ENCODE measurements at places on chromosomes 13 and 19.

DNA sequence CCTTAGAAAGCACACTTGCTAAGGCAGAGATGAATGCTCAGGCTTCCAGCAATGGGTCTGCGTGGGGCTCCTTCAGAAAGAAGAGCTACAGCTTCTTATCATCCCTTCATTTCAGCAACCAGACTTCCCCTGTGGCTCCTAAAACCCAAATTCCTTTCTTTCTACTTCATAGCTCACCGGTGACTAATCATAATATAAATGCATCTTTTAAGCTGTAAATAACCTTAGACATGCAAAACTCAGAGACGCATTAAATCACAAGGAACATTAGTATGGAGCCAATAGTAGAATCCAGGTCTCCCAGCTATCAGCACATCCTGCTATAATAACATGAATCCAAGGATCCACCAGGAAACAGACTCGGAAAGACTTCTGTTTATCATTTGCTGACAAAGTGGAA, 375.6 kb downstream of the COG6 start:
- no peaks in the 10 kb centered on the region for H3K36me3 ChIP-seq
- H3K27me3 ChIP-seq = no peaks in the 10 kb centered on the region
- no peak overlapping the region for H3K4me3 ChIP-seq
- no peak overlapping the region for H3K27ac ChIP-seq

- peak; percentile 13 for DNase-seq
- H3K4me3 ChIP-seq = peak overlapping the region; percentile 44
- no peaks in the 10 kb centered on the region for H3K27me3 ChIP-seq
- peaks cover 4% of the 10 kb centered on the region for H3K36me3 ChIP-seq
- H3K27ac ChIP-seq = peak overlapping the region; percentile 91
Measured at GRCh38 chr19:47891923-47892666, 6.0 kb upstream of the SULT2A1 start.

DNA sequence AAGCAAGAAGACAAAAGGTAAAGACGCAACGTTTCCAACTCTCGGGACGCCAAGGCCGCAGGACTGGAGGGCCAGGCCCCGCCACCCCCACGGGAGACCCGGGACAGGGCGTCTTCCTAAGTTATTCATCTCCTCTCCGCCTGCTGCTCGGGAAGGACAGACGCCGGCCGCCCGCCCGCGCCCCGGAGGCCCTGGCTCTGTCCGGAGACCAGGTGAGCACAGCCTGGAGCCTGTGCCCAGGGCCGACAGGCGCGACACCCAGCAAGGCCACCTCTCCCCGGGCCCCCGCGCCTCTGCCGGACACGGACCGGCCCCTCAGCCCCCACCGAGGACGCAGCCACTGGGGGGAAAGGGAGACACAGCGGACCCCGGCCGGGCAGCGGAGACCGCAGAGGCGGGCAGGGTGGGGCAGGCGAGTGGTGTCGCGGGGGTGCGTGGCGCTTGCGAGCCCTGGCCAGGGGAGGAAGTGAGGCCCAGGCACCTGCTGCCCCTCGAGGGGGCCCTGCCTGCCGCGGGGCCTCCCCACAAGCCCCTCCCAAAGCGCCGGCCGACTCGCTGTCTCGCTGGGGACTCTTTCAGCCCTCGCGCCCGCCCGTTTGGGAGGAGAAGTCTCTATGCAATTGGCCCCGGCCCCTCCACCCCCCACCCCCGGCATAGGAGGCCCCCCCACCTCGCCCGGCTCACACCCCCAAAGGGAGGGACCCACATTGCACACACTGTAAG, 17.2 kb downstream of the SMIM24 start:
- DNase-seq = no peak
- no peak overlapping the region for H3K4me3 ChIP-seq
- peaks cover 4% of the 10 kb centered on the region for H3K36me3 ChIP-seq
- H3K4me1 ChIP-seq = peaks cover 3% of the 10 kb centered on the region

GRCh38 chr13:30577401-30577852, 40.3 kb upstream of the USPL1 start:
- no peaks in the 10 kb centered on the region for H3K27me3 ChIP-seq
- DNase-seq = no peak

GRCh38 chr19:14835011-14835410, at the start of the genes OR7A5 and OR7C1:
Gene OR7A5 (minus strand): TSS chr19:14835185. CDS start chr19:14828241, 6,944 bp downstream.
Gene OR7C1 (minus strand): TSS chr19:14835185. CDS start chr19:14800136, 35,049 bp downstream.
- H3K36me3 ChIP-seq = no peaks in the 10 kb centered on the region
- no peak within 1 kb of the TSS for H3K27ac ChIP-seq
- no peaks in the 10 kb centered on the region for H3K4me1 ChIP-seq

- no peak for DNase-seq
- H3K27me3 ChIP-seq = peaks cover 1% of the 10 kb centered on the region
- no peak overlapping the region for H3K4me3 ChIP-seq
Measured at GRCh38 chr13:47455626-47456025, 545.4 kb downstream of the SUCLA2 start.

- no peak for DNase-seq
- no peaks in the 10 kb centered on the region for H3K4me1 ChIP-seq
- peaks cover 22% of the 10 kb centered on the region for H3K27me3 ChIP-seq
- no peak overlapping the region for H3K27ac ChIP-seq
- H3K4me3 ChIP-seq = peak overlapping the region; percentile 69
Measured at GRCh38 chr19:50717026-50717723, 2.4 kb downstream of the SHANK1 start.

GRCh38 chr19:35395382-35396199, 24.7 kb downstream of the GPR42 start:
- H3K27ac ChIP-seq = no peak overlapping the region
- peaks cover 4% of the 10 kb centered on the region for H3K4me1 ChIP-seq

- H3K36me3 ChIP-seq = no peaks in the 10 kb centered on the region
- H3K4me3 ChIP-seq = no peak overlapping the region
- peak; percentile 15 for DNase-seq
- no peak overlapping the region for H3K27ac ChIP-seq
Measured at GRCh38 chr19:51783372-51783771, 11.6 kb upstream of the FPR3 start.

GRCh38 chr19:2039089-2039958, 11.7 kb downstream of the MKNK2 start:
- H3K4me3 ChIP-seq = no peak overlapping the region
- no peak for DNase-seq
- peaks cover 4% of the 10 kb centered on the region for H3K36me3 ChIP-seq
- H3K27ac ChIP-seq = no peak overlapping the region
- peaks cover 3% of the 10 kb centered on the region for H3K4me1 ChIP-seq

DNA sequence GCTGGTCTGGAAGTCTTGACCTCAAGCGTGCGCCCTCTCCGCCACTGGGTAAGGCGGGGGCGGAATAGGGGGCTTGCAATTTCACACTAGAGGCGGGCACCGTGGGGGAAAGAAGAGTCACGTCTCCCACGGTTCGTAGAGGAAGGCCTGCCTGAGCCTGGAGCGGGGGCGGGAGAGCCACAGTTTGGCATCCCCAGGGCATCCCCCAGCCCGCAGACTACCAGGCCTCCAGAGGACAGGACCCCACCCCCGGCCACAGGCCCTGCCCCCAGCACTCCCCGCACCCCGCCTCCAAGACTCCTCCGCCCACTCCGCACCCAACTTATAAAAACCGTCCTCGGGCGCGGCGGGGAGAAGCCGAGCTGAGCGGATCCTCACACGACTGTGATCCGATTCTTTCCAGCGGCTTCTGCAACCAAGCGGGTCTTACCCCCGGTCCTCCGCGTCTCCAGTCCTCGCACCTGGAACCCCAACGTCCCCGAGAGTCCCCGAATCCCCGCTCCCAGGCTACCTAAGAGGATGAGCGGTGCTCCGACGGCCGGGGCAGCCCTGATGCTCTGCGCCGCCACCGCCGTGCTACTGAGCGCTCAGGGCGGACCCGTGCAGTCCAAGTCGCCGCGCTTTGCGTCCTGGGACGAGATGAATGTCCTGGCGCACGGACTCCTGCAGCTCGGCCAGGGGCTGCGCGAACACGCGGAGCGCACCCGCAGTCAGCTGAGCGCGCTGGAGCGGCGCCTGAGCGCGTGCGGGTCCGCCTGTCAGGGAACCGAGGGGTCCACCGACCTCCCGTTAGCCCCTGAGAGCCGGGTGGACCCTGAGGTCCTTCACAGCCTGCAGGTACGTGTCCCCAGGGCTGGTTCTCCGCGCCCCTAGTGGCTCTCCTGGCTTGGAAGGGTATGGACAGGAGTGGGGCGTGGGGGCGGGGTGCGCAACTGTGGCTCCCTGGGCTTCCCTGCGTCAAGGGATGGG, at the start of gene ANGPTL4:
ANGPTL4 (plus strand) TSS at position 353 of the 969 bp plus-strand sequence; CDS start at position 520, 167 bp downstream.
- DNase-seq = peak; percentile 60
- peak within 1 kb of the TSS; percentile 85 for H3K4me3 ChIP-seq
- H3K27me3 ChIP-seq = peaks cover 10% of the 10 kb centered on the region
- H3K36me3 ChIP-seq = peaks cover 4% of the 10 kb centered on the region

- no peak overlapping the region for H3K4me3 ChIP-seq
- peaks cover 2% of the 10 kb centered on the region for H3K27me3 ChIP-seq
- H3K4me1 ChIP-seq = no peaks in the 10 kb centered on the region
- no peak overlapping the region for H3K27ac ChIP-seq
- H3K36me3 ChIP-seq = peaks cover 7% of the 10 kb centered on the region
Measured at GRCh38 chr19:34707661-34708060, 26.4 kb upstream of the ZNF181 start.

- H3K4me3 ChIP-seq = no peak overlapping the region
- H3K27me3 ChIP-seq = no peaks in the 10 kb centered on the region
- H3K36me3 ChIP-seq = no peaks in the 10 kb centered on the region
Measured at GRCh38 chr13:24053519-24054251, 106.8 kb upstream of the SPATA13 start.

GRCh38 chr13:20439261-20439660, 86.4 kb downstream of the CRYL1 start:
- DNase-seq = no peak
- H3K4me3 ChIP-seq = no peak overlapping the region
- H3K36me3 ChIP-seq = no peaks in the 10 kb centered on the region
- no peaks in the 10 kb centered on the region for H3K27me3 ChIP-seq
- no peaks in the 10 kb centered on the region for H3K4me1 ChIP-seq
- H3K27ac ChIP-seq = no peak overlapping the region

- DNase-seq = no peak
- H3K4me3 ChIP-seq = no peak overlapping the region
- H3K36me3 ChIP-seq = peaks cover 18% of the 10 kb centered on the region
- no peak overlapping the region for H3K27ac ChIP-seq
Measured at GRCh38 chr13:100338275-100338674, 249.4 kb downstream of the PCCA start.

DNA sequence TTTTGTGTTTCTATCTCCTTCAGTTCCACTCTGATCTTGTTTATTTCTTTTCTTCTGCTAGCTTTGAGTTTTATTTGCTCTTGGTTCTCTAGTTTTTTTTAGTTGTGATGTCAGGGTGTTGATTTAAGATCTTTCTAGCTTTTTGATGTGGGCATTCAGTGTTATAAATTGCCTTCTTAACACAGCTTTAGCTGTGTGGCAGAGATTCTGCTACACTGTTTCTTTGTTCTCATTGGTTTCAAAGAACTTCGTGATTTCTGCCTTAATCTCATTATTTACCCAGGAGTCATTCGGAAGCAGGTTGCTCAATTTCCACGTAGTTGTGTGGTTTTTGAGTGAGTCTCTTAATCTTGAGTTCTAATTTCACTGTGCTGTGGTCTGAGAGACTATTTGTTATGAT, 251.7 kb upstream of the HTR2A start:
- no peak overlapping the region for H3K27ac ChIP-seq
- DNase-seq = no peak
- H3K4me1 ChIP-seq = no peaks in the 10 kb centered on the region
- H3K4me3 ChIP-seq = no peak overlapping the region
- H3K27me3 ChIP-seq = peaks cover 1% of the 10 kb centered on the region
- no peaks in the 10 kb centered on the region for H3K36me3 ChIP-seq

GRCh38 chr19:39195755-39196154, 1.0 kb upstream of the NCCRP1 start:
- no peak overlapping the region for H3K27ac ChIP-seq
- peaks cover 18% of the 10 kb centered on the region for H3K27me3 ChIP-seq
- DNase-seq = no peak
- H3K4me3 ChIP-seq = peak overlapping the region; percentile 47

DNA sequence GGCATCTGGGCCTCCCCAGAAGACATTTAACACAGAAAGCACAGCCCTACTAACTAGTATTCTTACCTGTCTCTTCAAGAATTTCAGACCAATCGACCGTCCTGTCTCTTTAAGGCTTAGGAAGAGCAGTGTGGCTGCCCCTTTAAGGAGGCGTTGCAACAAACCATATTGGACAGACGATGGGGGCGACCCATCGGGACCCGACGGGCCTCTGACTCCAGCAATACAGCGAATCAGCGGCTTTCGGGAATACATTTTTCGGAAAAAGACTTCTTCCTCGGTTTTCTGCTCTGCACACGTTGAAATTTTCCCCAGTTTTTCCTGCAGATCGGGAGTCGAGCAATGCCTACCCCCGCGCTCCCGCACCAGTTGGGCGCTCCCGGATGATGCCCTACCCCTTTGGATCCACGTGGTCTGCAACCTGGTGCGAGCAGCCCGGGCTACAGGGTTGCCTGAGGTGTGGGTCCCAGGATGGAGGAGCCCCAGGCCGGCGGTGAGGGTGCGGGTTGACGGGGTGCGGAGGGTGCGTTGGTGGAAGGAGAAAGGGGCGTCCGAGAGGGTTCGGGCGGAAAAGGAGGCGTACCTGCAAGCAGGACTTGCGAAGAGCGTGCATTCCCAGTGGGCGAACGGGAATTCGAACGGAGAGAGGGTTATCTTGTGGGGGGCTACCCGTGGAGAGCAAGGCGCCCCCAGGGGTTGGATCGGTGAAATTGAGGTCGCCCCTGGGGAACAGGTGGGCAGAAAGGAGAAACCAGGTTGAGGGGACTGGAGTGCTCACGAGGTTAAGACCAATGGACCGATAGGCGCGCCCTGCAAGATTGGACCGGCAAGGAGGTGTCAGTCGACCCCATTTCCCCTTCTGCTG, at the start of gene POLR1G:
POLR1G (plus strand) TSS at position 419 of the 865 bp plus-strand sequence; CDS start at position 472, 53 bp downstream.
- H3K4me3 ChIP-seq = peak within 1 kb of the TSS; percentile 96
- peak; percentile 68 for DNase-seq
- H3K36me3 ChIP-seq = peaks cover 12% of the 10 kb centered on the region

- H3K4me3 ChIP-seq = no peak overlapping the region
- H3K27ac ChIP-seq = no peak overlapping the region
- DNase-seq = no peak
- peaks cover 1% of the 10 kb centered on the region for H3K27me3 ChIP-seq
- H3K36me3 ChIP-seq = no peaks in the 10 kb centered on the region
- H3K4me1 ChIP-seq = no peaks in the 10 kb centered on the region
Measured at GRCh38 chr19:31906111-31906871, 439.1 kb upstream of the ZNF507 start.

GRCh38 chr13:75514080-75514995, 23.3 kb downstream of the COMMD6 start:
- H3K4me1 ChIP-seq = no peaks in the 10 kb centered on the region
- H3K27ac ChIP-seq = no peak overlapping the region
- no peak overlapping the region for H3K4me3 ChIP-seq

GRCh38 chr13:54287062-54287764, 1258.6 kb downstream of the OLFM4 start:
- H3K27me3 ChIP-seq = no peaks in the 10 kb centered on the region
- H3K4me3 ChIP-seq = no peak overlapping the region
- no peak overlapping the region for H3K27ac ChIP-seq
